ENCODE measurements at places on chromosomes 4 and X.

GRCh38 chrX:152899111-152899873, 1.4 kb downstream of the ZNF185 start:
- DNase-seq = no peak

GRCh38 chr4:26136615-26137014, 184.2 kb upstream of the RBPJ start:
- no peak for DNase-seq

GRCh38 chr4:84451546-84451945, 47.5 kb downstream of the NKX6-1 start:
- peak; percentile 11 for DNase-seq

GRCh38 chr4:147820975-147821374, 89.1 kb downstream of the ARHGAP10 start:
- DNase-seq = no peak

DNA sequence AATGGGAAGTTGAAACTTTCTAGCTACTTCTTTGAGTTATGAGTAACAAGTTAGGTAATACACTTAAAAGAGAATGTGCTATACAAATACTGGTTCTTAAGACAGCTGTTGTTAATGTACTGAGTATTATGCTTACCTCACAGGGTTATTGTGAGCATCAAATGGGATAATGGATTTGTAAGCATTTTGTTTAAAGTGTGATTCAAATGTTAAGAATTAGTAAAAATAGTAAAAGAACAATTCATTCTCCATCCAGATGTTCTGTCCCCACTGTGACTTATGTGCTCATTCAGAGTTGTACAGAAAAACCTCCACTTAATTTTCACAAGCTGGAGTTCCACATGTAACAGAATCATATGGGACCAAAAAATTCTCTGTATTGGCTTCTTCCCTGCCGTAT, 63.6 kb downstream of the AR start:
- DNase-seq = no peak

- DNase-seq = no peak
These were observed 281.7 kb downstream of the UNC5C start for GRCh38 chr4:95267081-95267480.

- DNase-seq = peak; percentile 52
These were observed 15.3 kb downstream of the CPZ start for GRCh38 chr4:8607603-8608481.

DNA sequence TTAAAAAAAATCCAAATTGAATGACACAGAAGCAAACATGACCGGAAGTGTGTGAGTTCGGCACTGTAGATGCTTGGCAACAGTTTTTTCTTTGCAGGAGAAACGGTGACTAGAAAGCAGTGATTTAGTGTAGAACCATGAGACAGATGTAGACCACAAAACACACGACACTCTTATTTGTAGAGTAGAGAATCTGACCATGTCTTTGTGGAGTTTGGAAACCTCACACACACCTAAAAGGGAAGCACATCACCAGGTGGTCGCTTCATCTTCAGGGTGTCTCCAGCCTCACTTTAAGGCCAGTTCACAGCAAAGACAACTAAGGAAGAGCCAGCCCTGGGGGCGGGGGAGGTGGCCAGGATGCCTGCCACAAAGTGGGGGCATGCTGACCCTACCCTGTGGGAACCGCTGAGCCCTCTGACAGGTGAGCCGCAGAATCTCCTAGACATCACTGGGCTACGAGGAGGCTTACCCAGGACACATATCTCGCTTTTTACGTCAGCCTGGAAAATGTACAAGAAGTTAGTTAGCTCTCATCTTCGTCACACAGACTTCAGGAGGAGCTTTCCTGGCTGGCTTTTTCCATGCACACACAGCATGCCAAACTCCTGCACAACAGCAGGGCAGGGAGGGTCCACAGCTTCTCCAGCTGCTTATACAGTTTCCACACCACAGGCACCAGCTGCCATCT, 64.4 kb upstream of the PDLIM3 start:
- no peak for DNase-seq

Measured in hematopoietic multipotent progenitor cell treated with erythropoietin and hydrocortisone succinate and interleukin-3 and kit ligand, for 4 days (in vitro differentiated cells).